ENCODE measurements at places on chromosomes 11 and 22.

DNA sequence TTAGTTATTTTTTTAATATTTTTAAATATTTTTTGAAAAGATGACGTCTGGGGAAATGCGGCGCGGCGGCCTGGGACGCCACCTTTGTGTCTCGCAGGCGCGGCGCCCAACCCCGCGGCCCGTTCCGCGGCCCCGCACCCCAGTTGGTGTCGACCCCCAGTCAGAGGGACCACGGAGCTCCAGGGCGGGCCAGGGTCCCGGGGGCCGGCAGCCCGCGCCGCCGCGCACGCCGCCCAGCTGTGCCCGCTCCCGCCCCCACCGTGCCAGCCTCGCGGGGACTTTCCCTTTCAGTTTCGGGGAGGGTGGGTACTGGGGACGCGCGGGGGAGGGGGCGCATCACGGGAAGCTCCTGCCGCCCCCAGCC lies 1.6 kb downstream of the CCND1 start:
- peak overlapping the region; percentile 76 for H3K4me3 ChIP-seq
- DNase-seq = no peak
- peaks cover 42% of the 10 kb centered on the region for H3K36me3 ChIP-seq
- no peaks in the 10 kb centered on the region for H3K27me3 ChIP-seq

- H3K36me3 ChIP-seq = no peaks in the 10 kb centered on the region
- no peak overlapping the region for H3K4me3 ChIP-seq
- DNase-seq = peak; percentile 57
- peaks cover 1% of the 10 kb centered on the region for H3K4me1 ChIP-seq
- no peak overlapping the region for H3K27ac ChIP-seq
These were observed 210.5 kb downstream of the CTTN start for GRCh38 chr11:70608568-70609470.

GRCh38 chr11:93704237-93704636 lies 37.1 kb downstream of the TAF1D start:
- H3K4me3 ChIP-seq = no peak overlapping the region
- peaks cover 12% of the 10 kb centered on the region for H3K36me3 ChIP-seq
- no peaks in the 10 kb centered on the region for H3K4me1 ChIP-seq
- no peak overlapping the region for H3K27ac ChIP-seq
- H3K27me3 ChIP-seq = no peaks in the 10 kb centered on the region
- DNase-seq = no peak

GRCh38 chr11:110527146-110527545 lies 97.4 kb downstream of the FDX1 start:
- peaks cover 4% of the 10 kb centered on the region for H3K4me1 ChIP-seq
- DNase-seq = no peak
- no peak overlapping the region for H3K27ac ChIP-seq
- H3K27me3 ChIP-seq = peaks cover 3% of the 10 kb centered on the region
- H3K4me3 ChIP-seq = no peak overlapping the region

DNA sequence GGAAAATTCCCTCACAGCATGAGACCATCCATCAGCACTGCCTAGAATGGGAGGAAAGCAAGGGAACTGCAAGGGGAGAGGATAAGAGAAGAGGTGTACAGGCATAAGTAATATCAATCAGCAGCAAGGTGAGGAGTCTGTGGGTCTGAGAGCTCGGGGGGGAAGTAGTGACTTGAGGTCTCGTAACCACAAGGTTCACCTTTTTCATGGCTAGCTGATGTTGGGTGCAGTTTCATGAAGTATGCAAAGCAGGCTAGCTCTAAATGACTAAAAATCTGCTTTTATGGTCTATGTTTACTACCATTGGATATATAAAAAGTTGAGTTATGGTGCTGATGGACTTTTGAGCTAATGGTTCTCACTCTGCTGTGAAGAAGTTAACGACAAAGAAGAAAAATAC lies 35.8 kb downstream of the OR4C6 start:
- no peaks in the 10 kb centered on the region for H3K4me1 ChIP-seq
- no peaks in the 10 kb centered on the region for H3K27me3 ChIP-seq
- H3K27ac ChIP-seq = no peak overlapping the region
- no peaks in the 10 kb centered on the region for H3K36me3 ChIP-seq
- no peak for DNase-seq
- no peak overlapping the region for H3K4me3 ChIP-seq

DNA sequence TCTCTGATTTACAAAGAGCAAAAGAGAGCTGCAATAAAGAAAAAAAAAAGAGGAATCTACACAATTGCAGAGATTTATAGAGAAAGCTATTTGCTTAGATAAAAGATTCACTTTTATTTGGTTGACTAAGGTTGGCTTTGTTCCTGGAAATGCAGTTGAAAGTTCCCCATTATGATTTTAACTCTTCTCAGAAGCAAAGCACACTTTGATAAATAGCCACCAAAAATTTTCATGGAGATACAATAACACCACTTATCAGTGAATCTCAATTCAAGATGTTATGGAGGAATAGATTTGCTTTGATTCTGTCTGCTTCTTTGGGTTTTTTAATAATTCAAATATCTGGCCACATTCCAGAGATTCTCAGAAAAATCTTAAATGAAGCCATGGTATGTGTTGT lies 88.5 kb upstream of the ANO3 start:
- no peaks in the 10 kb centered on the region for H3K27me3 ChIP-seq
- no peak overlapping the region for H3K27ac ChIP-seq
- no peak for DNase-seq
- H3K4me1 ChIP-seq = no peaks in the 10 kb centered on the region
- no peaks in the 10 kb centered on the region for H3K36me3 ChIP-seq
- no peak overlapping the region for H3K4me3 ChIP-seq

GRCh38 chr11:11807811-11808782 lies 33.7 kb upstream of the USP47 start:
- no peaks in the 10 kb centered on the region for H3K27me3 ChIP-seq
- peaks cover 5% of the 10 kb centered on the region for H3K4me1 ChIP-seq
- no peaks in the 10 kb centered on the region for H3K36me3 ChIP-seq
- no peak overlapping the region for H3K27ac ChIP-seq
- no peak for DNase-seq

GRCh38 chr11:125441648-125442410 lies 54.2 kb downstream of the FEZ1 start:
- DNase-seq = no peak
- no peak overlapping the region for H3K27ac ChIP-seq
- H3K27me3 ChIP-seq = no peaks in the 10 kb centered on the region
- H3K4me1 ChIP-seq = peaks cover 2% of the 10 kb centered on the region
- H3K36me3 ChIP-seq = peaks cover 34% of the 10 kb centered on the region

DNA sequence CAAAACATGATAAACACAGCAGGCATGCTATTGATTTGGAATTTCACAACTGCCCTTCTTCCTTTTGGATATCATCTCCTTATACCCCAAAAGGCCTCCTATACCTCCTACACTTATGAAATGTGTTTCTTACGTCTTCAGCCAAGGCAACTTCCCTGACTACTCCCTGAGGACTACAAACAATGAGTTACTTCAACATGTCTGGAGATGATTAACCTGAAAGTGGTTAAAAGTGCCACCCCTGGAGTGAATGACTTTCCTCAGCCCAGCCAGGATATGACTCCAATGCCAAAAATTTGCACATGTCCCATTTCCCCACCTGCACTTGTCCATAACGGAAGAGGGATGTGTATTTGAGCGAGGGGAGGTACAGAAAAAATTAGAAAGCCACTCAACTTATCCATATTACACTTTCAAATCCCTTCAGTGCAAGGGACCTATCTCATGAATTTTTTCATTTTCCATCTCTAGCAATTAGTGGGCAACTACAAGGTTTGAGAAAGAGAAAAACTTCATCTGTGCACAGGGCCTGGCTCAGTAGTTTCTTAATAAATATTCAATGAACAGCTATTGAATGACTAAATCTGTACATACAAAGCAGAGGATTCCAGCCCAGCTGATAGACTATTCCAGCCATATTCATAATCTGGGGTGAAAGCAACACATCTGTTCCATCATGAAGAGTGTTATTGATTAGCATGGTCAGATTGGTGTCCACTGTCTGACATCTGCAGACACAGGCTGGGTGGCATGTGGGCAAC lies 36.8 kb downstream of the KIRREL3 start:
- H3K36me3 ChIP-seq = no peaks in the 10 kb centered on the region
- peak overlapping the region; percentile 97 for H3K27ac ChIP-seq
- no peak for DNase-seq
- H3K27me3 ChIP-seq = no peaks in the 10 kb centered on the region
- no peak overlapping the region for H3K4me3 ChIP-seq
- H3K4me1 ChIP-seq = peaks cover 3% of the 10 kb centered on the region

DNA sequence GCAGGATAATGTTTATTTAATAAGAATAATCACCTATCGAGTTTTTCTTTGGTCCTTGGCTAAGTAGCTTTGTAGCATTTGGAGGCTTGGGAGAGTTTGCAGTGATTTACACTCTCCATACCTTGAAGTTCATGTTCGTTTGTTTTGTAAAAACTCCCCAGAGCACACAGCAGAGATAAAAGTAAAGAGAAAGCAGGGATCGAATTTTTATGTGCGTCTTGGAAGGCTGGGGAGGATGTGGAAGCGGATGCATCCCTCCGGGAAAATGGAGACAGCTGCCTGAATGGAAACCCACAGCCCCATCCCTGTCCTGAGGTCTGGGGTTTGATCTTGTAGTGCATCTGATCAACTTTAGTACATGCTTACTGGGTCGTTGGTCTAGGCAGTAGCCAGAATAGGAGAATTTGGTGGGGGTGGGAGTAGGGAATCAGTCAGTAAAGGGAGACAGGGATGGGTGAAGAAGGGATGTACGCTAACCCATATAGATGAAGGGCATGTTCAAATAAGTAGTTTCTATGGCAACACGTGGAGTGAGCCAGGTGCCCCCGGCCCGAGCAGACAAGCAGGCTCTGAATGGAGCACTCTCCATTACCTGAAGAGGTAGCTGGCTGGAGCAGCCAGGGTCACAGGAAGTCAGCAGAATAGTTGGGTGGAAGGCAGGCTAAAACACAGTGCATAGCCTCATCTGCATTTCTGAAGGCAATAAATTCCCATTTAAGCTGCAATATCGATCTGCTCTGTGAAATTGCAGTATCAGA lies 147.8 kb downstream of the COMMD9 start:
- DNase-seq = no peak
- no peak overlapping the region for H3K4me3 ChIP-seq
- H3K27me3 ChIP-seq = no peaks in the 10 kb centered on the region
- H3K27ac ChIP-seq = no peak overlapping the region
- no peaks in the 10 kb centered on the region for H3K4me1 ChIP-seq

DNA sequence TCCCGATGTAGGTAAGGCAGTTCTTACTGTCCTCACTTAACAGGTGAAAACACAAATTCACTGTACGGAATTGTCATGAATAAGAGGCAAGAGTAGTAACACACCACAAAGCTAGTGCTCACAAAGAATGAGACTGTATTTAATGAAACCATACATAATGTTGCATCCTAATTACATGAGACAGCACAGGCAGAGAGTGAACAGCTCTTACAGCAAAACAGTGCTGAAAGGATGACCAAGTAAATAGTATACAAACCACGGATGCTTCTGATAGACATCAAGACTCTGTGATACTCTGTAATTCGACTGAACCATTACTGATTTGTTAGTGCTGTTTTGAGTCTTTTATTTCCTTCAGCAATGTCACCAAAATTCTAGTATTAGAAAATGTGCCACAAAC lies 282.3 kb downstream of the TTC28 start:
- peak; percentile 34 for DNase-seq
- no peak overlapping the region for H3K27ac ChIP-seq
- no peak overlapping the region for H3K4me3 ChIP-seq
- H3K4me1 ChIP-seq = no peaks in the 10 kb centered on the region
- no peaks in the 10 kb centered on the region for H3K36me3 ChIP-seq

GRCh38 chr11:65781152-65781961 lies 581 bp upstream of the AP5B1 start:
- peaks cover 30% of the 10 kb centered on the region for H3K4me1 ChIP-seq
- H3K36me3 ChIP-seq = peaks cover 32% of the 10 kb centered on the region
- no peak for DNase-seq
- H3K4me3 ChIP-seq = peak overlapping the region; percentile 51
- peaks cover 14% of the 10 kb centered on the region for H3K27me3 ChIP-seq

- no peak overlapping the region for H3K27ac ChIP-seq
- H3K36me3 ChIP-seq = no peaks in the 10 kb centered on the region
- no peak overlapping the region for H3K4me3 ChIP-seq
- no peaks in the 10 kb centered on the region for H3K4me1 ChIP-seq
- H3K27me3 ChIP-seq = peaks cover 15% of the 10 kb centered on the region
These were observed 368.3 kb downstream of the SHANK2 start for GRCh38 chr11:70883973-70884623.

- H3K4me3 ChIP-seq = no peak overlapping the region
- no peaks in the 10 kb centered on the region for H3K36me3 ChIP-seq
These were observed 105.8 kb upstream of the ARHGAP42 start for GRCh38 chr11:100581318-100581717.

DNA sequence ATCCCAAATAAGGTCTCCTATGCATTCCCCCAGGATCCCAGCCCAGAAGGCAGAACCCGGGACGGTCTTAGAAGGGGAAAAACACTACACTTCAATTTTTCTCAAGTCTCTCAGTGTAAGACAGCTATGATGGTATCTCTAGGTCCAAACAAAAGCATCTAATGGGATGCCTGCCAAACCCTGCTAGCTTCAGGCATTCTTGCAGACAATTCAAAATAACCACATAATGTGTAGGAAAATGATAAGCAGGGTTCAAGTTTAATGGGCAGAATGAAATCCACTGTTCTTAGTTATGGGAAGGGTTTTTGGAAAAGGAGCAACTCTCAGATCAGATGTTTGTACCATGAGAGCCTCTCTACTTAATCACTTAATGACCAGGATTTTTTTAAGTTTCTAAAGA lies 119.8 kb upstream of the ANO1 start:
- H3K4me3 ChIP-seq = no peak overlapping the region
- peaks cover 13% of the 10 kb centered on the region for H3K4me1 ChIP-seq
- peak; percentile 58 for DNase-seq
- H3K27ac ChIP-seq = no peak overlapping the region
- no peaks in the 10 kb centered on the region for H3K36me3 ChIP-seq
- peaks cover 27% of the 10 kb centered on the region for H3K27me3 ChIP-seq

- no peak overlapping the region for H3K4me3 ChIP-seq
- H3K27me3 ChIP-seq = no peaks in the 10 kb centered on the region
- H3K4me1 ChIP-seq = no peaks in the 10 kb centered on the region
These were observed 1279.5 kb upstream of the TENM4 start for GRCh38 chr11:80720295-80720694.

GRCh38 chr11:46063138-46063537 lies 58.1 kb downstream of the PHF21A start:
- no peaks in the 10 kb centered on the region for H3K27me3 ChIP-seq
- no peak overlapping the region for H3K4me3 ChIP-seq
- no peak overlapping the region for H3K27ac ChIP-seq
- peaks cover 1% of the 10 kb centered on the region for H3K4me1 ChIP-seq

- no peak for DNase-seq
- no peak overlapping the region for H3K27ac ChIP-seq
- H3K36me3 ChIP-seq = peaks cover 19% of the 10 kb centered on the region
- H3K27me3 ChIP-seq = no peaks in the 10 kb centered on the region
- peak overlapping the region; percentile 96 for H3K4me3 ChIP-seq
- peaks cover 11% of the 10 kb centered on the region for H3K4me1 ChIP-seq
These were observed 352 bp downstream of the C22orf23 start for GRCh38 chr22:37953062-37953436.

- no peaks in the 10 kb centered on the region for H3K4me1 ChIP-seq
- no peaks in the 10 kb centered on the region for H3K36me3 ChIP-seq
- H3K27me3 ChIP-seq = no peaks in the 10 kb centered on the region
These were observed 215.7 kb upstream of the FOLH1 start for GRCh38 chr11:49424136-49424535.

- H3K4me3 ChIP-seq = no peak overlapping the region
- no peak for DNase-seq
- no peaks in the 10 kb centered on the region for H3K27me3 ChIP-seq
- H3K36me3 ChIP-seq = no peaks in the 10 kb centered on the region
- H3K4me1 ChIP-seq = peaks cover 4% of the 10 kb centered on the region
These were observed 59.4 kb upstream of the FTH1 start for GRCh38 chr11:62026739-62027370.

Data from mesenchymal stem cell (in vitro differentiated cells and primary cell).